CD4-positive, alpha-beta T cell treated with Interleukin-10 for 1 hour (primary cell): ENCODE measurements at places on chromosomes 5 and 9.

- no peak for DNase-seq
Measured at GRCh38 chr9:7328453-7328852, 471.1 kb downstream of the DMAC1 start.

DNA sequence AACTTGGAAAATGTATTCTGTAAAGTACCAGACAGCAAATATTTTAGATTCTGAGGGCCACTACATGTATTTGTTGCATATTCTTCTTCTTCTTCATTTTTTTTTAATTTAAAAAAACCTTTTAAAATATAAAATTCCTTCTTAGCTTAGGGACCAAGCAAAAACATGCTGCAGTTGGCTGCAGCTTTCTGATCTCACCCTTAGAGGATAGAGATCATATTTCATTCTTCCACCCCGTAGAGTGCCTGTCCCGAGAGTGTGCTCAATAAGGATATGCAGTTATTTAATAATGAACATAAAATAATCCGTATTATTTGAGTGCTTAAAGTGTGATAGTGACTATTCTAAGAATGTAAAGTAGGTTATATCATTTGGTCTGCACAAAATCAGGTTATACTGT lies 204.2 kb upstream of the CD180 start:
- no peak for DNase-seq

GRCh38 chr9:127867356-127868277 lies 9.9 kb downstream of the AK1 start:
- no peak for DNase-seq

GRCh38 chr5:146448783-146449519 lies 1.8 kb downstream of the TCERG1 start:
- no peak for DNase-seq

GRCh38 chr5:100779669-100780375 lies 123.3 kb downstream of the ST8SIA4 start:
- peak; percentile 15 for DNase-seq

DNA sequence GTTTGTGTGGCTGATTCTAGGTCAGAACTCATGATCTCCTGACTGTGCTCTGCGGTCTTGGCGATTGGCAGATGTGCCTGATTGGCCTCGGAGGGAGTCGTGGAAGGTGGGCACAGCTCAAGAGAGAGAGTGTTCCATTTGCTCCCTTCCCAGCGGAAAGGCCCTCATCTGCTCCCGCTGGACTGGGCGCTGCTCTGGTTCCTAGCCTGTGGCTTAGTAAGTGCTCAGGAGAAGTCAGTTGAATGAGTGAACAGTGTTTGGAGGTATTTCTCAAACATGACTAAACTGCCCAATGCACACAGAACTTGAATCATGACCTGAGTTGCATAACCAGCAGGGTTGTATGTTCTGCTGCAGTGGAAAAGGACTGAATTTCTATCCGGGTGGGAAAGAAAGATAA lies 120.2 kb upstream of the PITX1 start:
- no peak for DNase-seq

- no peak for DNase-seq
Measured at GRCh38 chr5:115460472-115460871, 84.1 kb downstream of the FEM1C start.

DNA sequence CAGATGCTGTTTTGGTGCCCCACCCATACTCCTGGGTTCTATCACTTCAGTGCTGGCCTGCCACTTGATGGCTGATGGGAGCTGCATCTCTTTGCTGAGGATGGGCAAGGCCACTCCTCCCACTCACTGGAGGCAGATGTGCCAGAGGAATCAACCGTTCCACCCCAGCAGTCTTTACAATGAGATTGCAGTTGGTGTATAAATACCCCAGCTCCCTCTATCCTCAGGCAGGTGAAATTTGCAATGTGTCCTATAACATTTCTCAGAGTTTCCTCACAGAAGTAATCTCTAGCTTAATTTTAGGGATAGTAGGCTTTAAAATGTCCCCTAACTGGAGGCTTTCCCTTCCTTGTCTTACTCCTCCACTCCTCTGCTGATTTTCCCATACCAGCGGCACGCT lies 36.5 kb upstream of the ERCC6L2 start:
- DNase-seq = no peak
